Activated T-helper 1 cell treated with anti-CD3 and anti-CD28 coated beads, Interleukin-12 subunit alpha, Interleukin-12 subunit beta, Interleukin-2, Interleukin-4 antibody, amounts not matched to agents 30 ng/mL and 10 ng/mL and 1 ng/mL, durations not matched to agents 14 hours and 24 hours and 36 hours (primary cell): ENCODE measurements at places on chromosomes 4 and X. TPM values are rescaled to one million over a fixed set of nuclear protein-coding genes. Genes with fewer than 3 reads are reported as not detected.

Gene C4orf36
- total RNA-seq, result not detected in 2 replicates

Gene TMSB15A
- not detected in 2 replicates for total RNA-seq

Gene FGF5
- 0.05 TPM in 1 of 2 replicates, not detected in the other for total RNA-seq

Gene TEX11
- 0.12 TPM in 1 of 2 replicates, not detected in the other for total RNA-seq

Gene HSFX1
- total RNA-seq, result 0.49 and 1.2 TPM in 2 replicates

Gene NSG1
- 0.18 and 0.27 TPM in 2 replicates for total RNA-seq

Gene BEX2
- 3.5 and 3.7 TPM in 2 replicates for total RNA-seq

Gene SMR3B
- total RNA-seq, result not detected in 2 replicates

Gene FGA
- total RNA-seq, result not detected in 2 replicates

Gene SLC25A31
- total RNA-seq, result not detected in 2 replicates

DNA sequence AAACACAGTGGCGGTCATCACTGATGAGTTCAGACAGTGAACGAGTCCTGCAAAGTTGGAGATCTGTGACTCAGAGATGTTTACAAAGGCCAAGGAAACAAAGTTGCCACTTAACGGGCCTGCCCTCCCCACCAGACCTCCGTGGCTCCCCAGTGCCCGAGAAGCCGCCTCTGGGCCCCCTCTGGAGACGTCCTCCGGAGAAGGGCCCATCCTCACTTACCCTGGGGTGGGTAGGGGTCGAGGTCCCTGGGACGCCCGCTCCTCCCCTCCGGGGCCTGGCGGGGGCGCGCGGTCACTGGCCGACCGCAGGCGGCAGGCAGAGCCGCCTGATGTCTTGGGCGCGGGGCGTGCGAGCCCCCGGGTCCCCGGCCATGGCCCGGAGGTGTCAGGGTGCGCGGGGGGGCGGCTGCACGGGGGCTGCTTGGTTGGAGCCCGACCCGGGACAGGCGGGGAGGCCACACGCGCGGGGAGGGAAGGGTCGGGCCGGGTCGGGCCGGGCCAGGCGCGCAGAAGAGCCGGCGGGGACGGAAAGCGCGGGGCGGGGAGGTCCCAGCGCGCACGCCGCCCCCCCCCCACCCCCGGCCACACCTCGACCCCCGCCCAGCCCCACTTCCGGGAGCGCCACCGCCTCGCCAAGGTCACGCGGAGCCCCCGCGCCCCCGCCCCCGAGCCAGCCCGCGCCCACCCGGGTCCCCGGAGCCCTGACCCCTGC is 529 bp downstream of the DHRSX start:
- peaks cover 9% of the 10 kb centered on the region for H3K36me3 ChIP-seq
- H3K27me3 ChIP-seq, result peaks cover 2% of the 10 kb centered on the region
- H3K4me3 ChIP-seq, result peak overlapping the region; percentile 88
- peak overlapping the region; percentile 75 for H3K27ac ChIP-seq
- H3K4me1 ChIP-seq, result peaks cover 27% of the 10 kb centered on the region

- peaks cover 8% of the 10 kb centered on the region for H3K36me3 ChIP-seq
- H3K4me1 ChIP-seq, result peaks cover 31% of the 10 kb centered on the region
- H3K4me3 ChIP-seq, result no peak overlapping the region
- no peaks in the 10 kb centered on the region for H3K27me3 ChIP-seq
- no peak overlapping the region for H3K27ac ChIP-seq
- DNase-seq, result peak; percentile 26
Observed at GRCh38 chr4:146520896-146521540, 722 bp downstream of the SLC10A7 start.

DNA sequence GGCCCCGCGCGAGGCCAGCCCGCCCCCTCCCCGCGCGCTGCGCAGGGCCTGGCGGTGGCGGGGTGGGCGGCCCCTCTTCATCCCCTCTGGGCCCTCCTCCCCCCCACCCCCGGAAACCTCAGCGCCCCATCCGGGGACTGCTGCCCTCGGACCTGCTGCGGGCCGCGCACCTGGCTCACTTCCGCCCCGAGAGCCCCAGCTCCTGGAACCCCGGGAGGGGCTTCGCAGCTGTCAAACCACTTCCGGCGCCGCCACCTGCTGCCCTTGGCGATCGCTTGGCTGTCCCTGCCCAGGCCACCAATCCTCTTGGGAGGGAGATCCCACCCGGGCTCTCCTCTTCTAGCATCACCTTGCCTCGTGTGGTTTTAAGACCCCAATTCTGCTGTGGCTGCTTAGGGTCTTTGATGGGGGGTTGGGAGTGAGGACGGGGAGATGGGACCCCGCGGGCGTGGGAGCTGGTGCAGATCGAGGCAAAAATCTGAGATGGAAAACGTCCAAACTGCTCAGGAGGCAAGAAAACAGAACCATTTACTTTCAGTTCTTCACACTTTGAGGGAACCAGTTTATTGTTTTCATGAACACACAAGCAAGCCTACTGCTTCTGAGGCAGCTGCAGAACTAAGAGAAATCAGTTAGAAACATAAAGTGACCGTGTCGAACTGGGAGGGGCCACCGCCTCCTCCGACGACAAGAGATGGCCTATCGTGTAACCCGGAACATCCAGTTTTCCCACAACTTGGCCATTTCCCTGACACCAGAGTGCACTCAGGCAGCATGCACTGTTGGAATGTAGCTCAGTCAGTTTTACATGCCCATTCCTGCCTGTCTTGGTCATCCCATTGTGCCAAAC is 754 bp downstream of the MTMR1 start:
- H3K4me1 ChIP-seq, result peaks cover 65% of the 10 kb centered on the region
- no peaks in the 10 kb centered on the region for H3K27me3 ChIP-seq
- peak; percentile 66 for DNase-seq
- H3K27ac ChIP-seq, result peak overlapping the region; percentile 97
- H3K36me3 ChIP-seq, result peaks cover 9% of the 10 kb centered on the region

GRCh38 chr4:4368809-4369580 is 17.9 kb upstream of the NSG1 start:
- H3K27me3 ChIP-seq, result peaks cover 6% of the 10 kb centered on the region
- no peak for DNase-seq
- H3K4me1 ChIP-seq, result no peaks in the 10 kb centered on the region
- H3K27ac ChIP-seq, result no peak overlapping the region

DNA sequence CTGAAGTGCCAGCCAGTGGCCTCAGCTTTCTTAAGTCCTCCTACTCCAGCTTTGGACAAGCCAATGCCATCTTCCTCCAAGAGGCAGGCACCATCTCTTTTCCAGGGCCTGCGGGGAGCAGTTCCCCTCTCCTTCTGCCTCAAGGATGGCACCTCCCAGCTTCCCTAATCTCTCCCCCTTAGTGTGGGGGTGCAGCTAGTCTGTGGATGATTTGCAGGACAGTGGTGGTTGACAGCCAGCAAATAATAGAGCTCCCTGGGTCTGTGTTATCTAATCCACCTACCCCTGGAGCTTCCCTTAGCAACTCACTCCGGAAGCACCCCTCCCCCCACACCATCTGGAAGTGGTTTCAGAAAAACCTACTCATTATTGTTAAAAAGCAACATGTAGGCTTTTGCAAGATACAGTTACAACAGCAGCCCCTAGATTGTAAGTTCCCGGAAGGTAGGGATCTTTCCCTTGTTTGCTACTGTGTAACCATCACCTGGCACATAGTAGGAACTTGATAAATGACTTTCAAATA is 247.1 kb downstream of the BCOR start:
- H3K27me3 ChIP-seq, result no peaks in the 10 kb centered on the region
- H3K36me3 ChIP-seq, result peaks cover 19% of the 10 kb centered on the region
- peak overlapping the region; percentile 48 for H3K27ac ChIP-seq
- DNase-seq, result peak; percentile 39
- peak overlapping the region; percentile 42 for H3K4me3 ChIP-seq
- peaks cover 48% of the 10 kb centered on the region for H3K4me1 ChIP-seq

GRCh38 chr4:26130173-26130572 is 190.6 kb upstream of the RBPJ start:
- peak overlapping the region; percentile 65 for H3K27ac ChIP-seq
- H3K27me3 ChIP-seq, result no peaks in the 10 kb centered on the region
- no peak for DNase-seq
- no peak overlapping the region for H3K4me3 ChIP-seq
- peaks cover 81% of the 10 kb centered on the region for H3K4me1 ChIP-seq
- peaks cover 41% of the 10 kb centered on the region for H3K36me3 ChIP-seq

- no peak for DNase-seq
- no peak overlapping the region for H3K27ac ChIP-seq
- peaks cover 23% of the 10 kb centered on the region for H3K27me3 ChIP-seq
- H3K4me1 ChIP-seq, result no peaks in the 10 kb centered on the region
Observed at GRCh38 chr4:52081216-52081615, 30.1 kb downstream of the SPATA18 start.

- no peak for DNase-seq
- no peak overlapping the region for H3K27ac ChIP-seq
- no peaks in the 10 kb centered on the region for H3K36me3 ChIP-seq
- no peaks in the 10 kb centered on the region for H3K4me1 ChIP-seq
- no peak overlapping the region for H3K4me3 ChIP-seq
Observed at GRCh38 chr4:15976456-15977447, 13.8 kb upstream of the FGFBP2 start.

DNA sequence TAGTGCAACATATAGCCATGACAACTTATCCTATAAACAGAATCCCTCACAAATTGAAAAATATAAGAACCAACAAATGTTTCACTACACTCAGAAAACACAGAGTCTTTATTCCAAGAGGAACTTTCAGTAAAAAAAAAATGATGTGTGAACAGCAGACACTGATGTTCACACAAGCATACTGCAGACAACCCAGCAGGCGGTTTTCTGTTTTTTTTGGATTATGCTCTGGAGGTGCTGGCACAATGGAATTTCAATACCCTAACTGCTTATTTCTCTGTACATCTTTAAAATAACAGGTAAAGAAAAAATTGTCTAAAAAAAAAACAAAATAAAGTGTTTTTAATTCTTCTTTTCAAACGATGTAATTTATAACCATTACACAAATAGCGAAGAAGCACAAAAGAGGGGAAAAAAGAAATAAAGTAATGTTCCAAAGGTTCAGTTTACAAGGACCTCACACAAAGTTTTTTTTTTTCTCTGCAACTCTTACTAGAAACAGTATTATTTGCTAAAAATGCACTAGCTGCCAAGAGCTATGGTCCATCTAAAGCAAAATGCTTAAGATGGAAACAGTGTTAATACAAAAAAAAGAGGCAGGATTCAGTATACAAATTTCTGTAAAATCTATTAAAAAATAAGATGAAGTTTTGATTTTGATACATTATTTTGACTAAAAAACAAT is 55.3 kb downstream of the ANAPC10 start:
- peaks cover 8% of the 10 kb centered on the region for H3K4me1 ChIP-seq
- H3K36me3 ChIP-seq, result peaks cover 11% of the 10 kb centered on the region
- H3K27me3 ChIP-seq, result no peaks in the 10 kb centered on the region

DNA sequence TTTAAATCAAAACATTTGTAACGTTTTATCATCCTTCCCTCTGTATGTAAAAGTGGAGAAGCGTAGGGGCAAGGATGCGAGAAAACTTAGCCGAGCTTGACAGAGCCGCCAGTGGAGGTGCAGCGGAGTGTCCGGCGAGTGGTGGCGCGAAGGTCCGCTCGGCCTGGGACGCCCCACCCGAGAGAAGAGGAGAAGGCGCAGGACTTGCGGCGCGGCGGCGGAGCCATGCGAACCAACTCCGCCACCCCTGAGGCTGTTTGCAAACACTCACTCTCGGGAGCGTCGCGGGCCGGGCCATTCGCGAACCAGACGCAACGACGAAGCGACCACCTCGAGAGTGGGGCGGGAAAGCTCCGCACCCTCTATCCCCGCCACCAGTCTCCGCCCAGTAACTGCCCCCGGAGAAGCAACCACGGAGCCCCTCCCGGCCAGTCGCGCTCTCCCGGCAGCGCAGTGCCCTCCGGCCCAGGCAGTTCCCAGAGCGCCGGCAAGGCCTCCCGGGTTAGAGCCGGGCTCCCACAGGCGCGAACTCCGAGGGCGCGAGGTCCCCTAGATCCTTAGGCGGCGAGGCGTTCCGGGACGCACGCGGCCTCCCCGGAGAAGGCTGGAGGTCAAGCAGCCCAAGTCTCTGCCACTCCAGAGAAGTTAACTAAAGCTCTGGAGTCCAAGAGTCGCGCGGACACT is 2.3 kb upstream of the MAB21L2 start:
- H3K27ac ChIP-seq, result no peak overlapping the region
- H3K4me1 ChIP-seq, result no peaks in the 10 kb centered on the region

- no peaks in the 10 kb centered on the region for H3K4me1 ChIP-seq
- no peak overlapping the region for H3K27ac ChIP-seq
- H3K36me3 ChIP-seq, result peaks cover 8% of the 10 kb centered on the region
- no peaks in the 10 kb centered on the region for H3K27me3 ChIP-seq
- no peak for DNase-seq
- H3K4me3 ChIP-seq, result no peak overlapping the region
Observed at GRCh38 chrX:154419189-154419588, 7.8 kb downstream of the TAFAZZIN start.

DNA sequence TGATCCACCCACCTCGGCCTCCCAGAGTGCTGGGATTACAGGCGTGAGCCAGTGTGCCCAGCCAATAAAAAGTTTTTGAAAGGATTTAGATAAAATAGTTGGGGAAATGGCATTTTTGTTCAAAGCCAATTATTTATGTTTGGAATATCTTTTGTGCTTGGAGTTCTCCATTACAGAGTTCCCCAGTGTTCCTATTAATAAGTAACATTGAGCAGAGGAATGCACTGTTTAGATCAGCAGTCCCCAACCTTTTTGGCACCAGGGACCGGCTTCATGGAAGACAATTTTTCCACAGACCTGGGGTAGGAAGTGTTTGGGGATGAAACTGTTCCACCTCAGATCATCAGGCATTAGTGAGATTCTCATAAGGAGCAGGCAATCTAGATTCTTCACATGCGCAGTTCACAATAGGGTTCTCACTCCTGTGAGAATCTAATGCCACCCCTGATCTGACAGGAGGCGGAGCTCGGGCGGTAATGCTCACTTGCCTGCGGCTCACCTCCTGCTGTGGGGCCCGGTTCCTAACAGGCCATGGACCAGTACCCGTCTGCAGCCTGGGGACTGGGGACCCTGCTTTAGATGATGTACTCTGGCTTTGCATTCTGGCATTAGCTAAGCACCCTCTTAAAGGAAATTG is 8.3 kb downstream of the PKD2 start:
- no peak overlapping the region for H3K27ac ChIP-seq
- peaks cover 31% of the 10 kb centered on the region for H3K4me1 ChIP-seq
- H3K4me3 ChIP-seq, result no peak overlapping the region
- H3K36me3 ChIP-seq, result peaks cover 4% of the 10 kb centered on the region

- DNase-seq, result no peak
- H3K4me3 ChIP-seq, result no peak overlapping the region
- H3K27me3 ChIP-seq, result no peaks in the 10 kb centered on the region
- no peak overlapping the region for H3K27ac ChIP-seq
- H3K4me1 ChIP-seq, result no peaks in the 10 kb centered on the region
Observed at GRCh38 chr4:175470131-175470530, 341.9 kb downstream of the GPM6A start.

- H3K27me3 ChIP-seq, result no peaks in the 10 kb centered on the region
- no peak overlapping the region for H3K4me3 ChIP-seq
- H3K27ac ChIP-seq, result no peak overlapping the region
- H3K4me1 ChIP-seq, result no peaks in the 10 kb centered on the region
- DNase-seq, result no peak
Observed at GRCh38 chr4:87758270-87758669, 41.1 kb upstream of the IBSP start.

GRCh38 chr4:170198747-170199146 is 109.0 kb upstream of the AADAT start:
- no peak overlapping the region for H3K27ac ChIP-seq
- no peaks in the 10 kb centered on the region for H3K4me1 ChIP-seq
- H3K4me3 ChIP-seq, result no peak overlapping the region
- no peaks in the 10 kb centered on the region for H3K36me3 ChIP-seq
- H3K27me3 ChIP-seq, result no peaks in the 10 kb centered on the region

GRCh38 chr4:80092088-80092487 is 19.1 kb upstream of the ANTXR2 start:
- DNase-seq, result no peak
- H3K36me3 ChIP-seq, result peaks cover 6% of the 10 kb centered on the region
- H3K27me3 ChIP-seq, result peaks cover 8% of the 10 kb centered on the region
- no peak overlapping the region for H3K27ac ChIP-seq
